ENCODE measurements at places on chromosomes 5 and 9. TPM values are rescaled to one million over a fixed set of nuclear protein-coding genes. Genes with fewer than 3 reads are reported as not detected.

The IDNK gene
- total RNA-seq: 19.2 TPM

The CNTLN gene
- 6.4 TPM for total RNA-seq

The PIP5KL1 gene
- 0.33 TPM for total RNA-seq

- H3K27me3 ChIP-seq: peaks cover 2% of the 10 kb centered on the region
- H3K27ac ChIP-seq: no peak overlapping the region
- H3K36me3 ChIP-seq: no peaks in the 10 kb centered on the region
- H3K4me1 ChIP-seq: no peaks in the 10 kb centered on the region
- no peak for DNase-seq
These were observed 143.2 kb downstream of the PSAT1 start for GRCh38 chr9:78439866-78440830.

DNA sequence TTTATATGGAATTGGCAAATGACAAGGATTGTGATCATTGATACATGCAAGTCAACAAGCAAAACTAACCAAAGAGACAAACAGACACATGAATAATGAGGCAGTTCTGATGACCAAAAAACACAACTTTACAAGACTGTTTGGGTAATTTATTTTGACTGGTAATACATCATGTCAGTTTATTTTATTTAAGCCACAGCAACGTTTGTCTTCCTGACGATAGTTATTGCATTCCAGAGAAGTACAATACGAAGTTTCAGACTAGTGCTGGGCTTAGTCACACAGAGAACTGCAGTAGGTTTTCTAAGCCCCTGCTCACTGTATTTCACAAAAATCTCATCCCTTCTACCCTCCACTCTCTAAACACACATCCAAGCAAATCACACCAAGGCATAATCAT is 514.2 kb downstream of the RAB3C start:
- no peak for DNase-seq
- no peak overlapping the region for H3K4me3 ChIP-seq

All from thymus (tissue), 14 donors.